PC-9 (cell line): ENCODE measurements at places on chromosomes 6 and 20.

- H3K4me1 ChIP-seq: no peaks in the 10 kb centered on the region
- no peak overlapping the region for H3K4me3 ChIP-seq
- no peaks in the 10 kb centered on the region; the same call in 1 of the 2 replicates for H3K27me3 ChIP-seq
- no peak overlapping the region for H3K27ac ChIP-seq
- H3K36me3 ChIP-seq: no peaks in the 10 kb centered on the region
- DNase-seq: no peak
Measured at GRCh38 chr6:162612613-162613012, 115.0 kb downstream of the PRKN start.

GRCh38 chr6:129368970-129369369, 341.0 kb downstream of the ARHGAP18 start:
- H3K4me3 ChIP-seq: no peak overlapping the region
- H3K4me1 ChIP-seq: peaks cover 6% of the 10 kb centered on the region
- H3K36me3 ChIP-seq: no peaks in the 10 kb centered on the region
- H3K27me3 ChIP-seq: no peaks in the 10 kb centered on the region

- no peak for DNase-seq
- H3K27me3 ChIP-seq: no peaks in the 10 kb centered on the region
- H3K4me3 ChIP-seq: no peak overlapping the region
- no peak overlapping the region for H3K27ac ChIP-seq
- H3K36me3 ChIP-seq: no peaks in the 10 kb centered on the region
Measured at GRCh38 chr20:14959506-14960475, 622.4 kb upstream of the FLRT3 start.

- no peaks in the 10 kb centered on the region for H3K36me3 ChIP-seq
- peak overlapping the region; percentile 58 for H3K27ac ChIP-seq
- H3K27me3 ChIP-seq: no peaks in the 10 kb centered on the region
- H3K4me3 ChIP-seq: no peak overlapping the region
Measured at GRCh38 chr6:2503816-2504494, 246.8 kb downstream of the MYLK4 start.

- no peaks in the 10 kb centered on the region for H3K4me1 ChIP-seq
- H3K36me3 ChIP-seq: no peaks in the 10 kb centered on the region
- no peak overlapping the region for H3K4me3 ChIP-seq
- H3K27ac ChIP-seq: no peak overlapping the region
Measured at GRCh38 chr6:19824058-19824807, 12.9 kb upstream of the ID4 start.

DNA sequence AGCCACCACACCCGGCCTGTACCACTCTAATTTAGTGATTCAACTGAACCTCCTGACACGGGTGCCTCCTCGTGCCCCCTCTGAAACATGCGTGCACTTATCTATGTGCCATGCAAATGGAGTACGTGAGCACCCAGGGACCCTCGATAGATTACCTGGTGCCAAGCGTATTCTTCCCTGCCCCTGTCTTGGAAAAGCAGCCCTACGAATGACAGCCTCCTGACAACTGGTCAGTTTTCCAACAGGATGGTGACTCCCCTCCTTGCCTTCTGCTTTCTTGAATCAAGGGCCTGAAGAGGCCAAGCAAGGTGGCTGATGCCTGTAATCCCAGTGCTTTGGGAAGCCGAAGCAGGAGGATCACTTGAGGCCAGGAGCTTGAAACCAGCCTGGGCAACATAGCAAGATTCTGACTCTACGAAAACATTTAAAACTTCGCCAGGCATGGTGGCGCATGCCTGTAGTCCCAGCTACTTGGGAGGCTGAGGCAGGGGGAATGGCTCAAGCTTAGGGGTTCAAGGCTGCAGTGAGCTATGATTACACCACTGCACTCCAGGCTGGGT, 25.4 kb upstream of the SYNJ2 start:
- no peak overlapping the region for H3K4me3 ChIP-seq
- no peaks in the 10 kb centered on the region for H3K27me3 ChIP-seq
- H3K4me1 ChIP-seq: no peaks in the 10 kb centered on the region
- no peak for DNase-seq

DNA sequence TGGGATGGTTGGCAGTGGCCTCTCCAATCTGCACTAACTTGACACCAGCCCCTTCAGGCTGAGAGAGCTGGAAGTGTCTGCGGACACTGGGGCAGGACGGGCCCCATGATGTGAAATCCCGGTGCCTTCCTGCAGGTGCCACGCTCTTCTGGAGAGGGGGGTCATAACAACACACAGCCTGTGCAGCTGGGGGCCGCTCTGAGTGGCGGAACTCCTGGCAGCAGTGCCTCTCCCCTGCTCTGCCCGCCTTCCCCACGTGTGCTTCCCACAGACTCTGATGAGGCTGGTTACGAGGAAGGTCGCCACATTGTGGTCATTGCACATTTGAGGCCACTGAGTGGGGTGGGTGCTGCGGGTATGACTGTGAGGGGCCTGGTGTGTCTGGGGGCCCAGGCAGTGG, 145.2 kb downstream of the DTNBP1 start:
- H3K27ac ChIP-seq: no peak overlapping the region
- H3K27me3 ChIP-seq: no peaks in the 10 kb centered on the region
- no peak for DNase-seq
- H3K4me3 ChIP-seq: no peak overlapping the region
- no peaks in the 10 kb centered on the region for H3K4me1 ChIP-seq

DNA sequence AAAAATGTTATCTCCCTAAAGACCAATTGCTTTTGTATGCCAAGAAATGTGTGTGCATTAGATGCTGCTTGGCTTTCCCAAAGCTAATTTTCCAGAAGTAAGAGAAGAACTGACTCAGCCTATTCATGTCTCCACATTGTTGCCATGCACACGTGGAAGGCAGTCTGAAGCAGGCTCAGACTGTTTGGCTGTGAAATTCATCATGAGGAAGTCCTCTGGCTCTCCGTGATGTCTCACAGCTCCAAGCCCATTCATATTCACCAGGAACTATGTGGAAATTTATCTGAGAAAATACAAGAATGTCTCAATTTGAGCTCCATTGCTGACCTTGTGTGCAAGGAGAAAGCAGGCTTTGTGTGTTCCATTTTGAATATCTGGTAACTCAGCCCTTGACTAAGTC, 1022.2 kb upstream of the GJE1 start:
- 0 out of 2 replicates have a peak, but pooled peaks cover 6% of the 10 kb centered on the region for H3K4me1 ChIP-seq
- no peak overlapping the region for H3K27ac ChIP-seq
- no peak overlapping the region for H3K4me3 ChIP-seq
- no peak for DNase-seq
- no peaks in the 10 kb centered on the region for H3K27me3 ChIP-seq

DNA sequence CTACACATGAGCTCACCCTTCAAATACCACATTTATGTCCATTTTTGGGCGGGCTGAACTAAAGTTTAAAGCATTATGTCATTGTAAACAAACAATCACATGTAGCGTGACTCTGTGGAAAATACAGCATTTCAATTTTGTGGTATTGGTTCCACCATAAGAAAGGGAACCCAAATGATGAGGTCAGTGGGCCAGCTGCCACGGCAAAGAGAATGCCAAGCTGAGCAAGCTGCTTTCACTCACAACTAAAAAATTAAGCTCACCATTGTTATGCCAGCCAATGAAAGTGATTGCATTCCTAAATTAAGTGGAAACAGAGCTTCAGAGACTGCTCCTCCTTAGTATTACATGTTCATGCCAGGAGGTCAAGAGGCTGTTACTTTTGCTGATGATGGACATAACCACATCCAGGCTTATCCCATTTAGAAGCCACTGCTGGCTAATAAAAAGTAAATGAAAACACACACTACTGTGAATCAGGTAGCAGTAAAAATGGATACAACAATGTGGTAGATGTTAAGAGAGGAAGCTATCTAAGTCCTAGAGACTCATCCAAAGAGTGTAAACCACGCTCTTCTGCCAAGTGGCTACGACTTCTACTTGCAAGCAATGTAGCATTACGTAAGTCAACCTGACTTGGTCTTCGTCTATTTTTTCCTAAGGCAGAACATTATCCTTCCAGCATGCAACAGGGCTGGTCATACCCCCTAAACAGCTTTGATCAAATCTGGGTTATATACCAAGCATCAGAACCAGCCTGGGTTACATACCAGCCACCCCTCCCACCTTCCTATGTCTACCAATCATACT, 164.8 kb downstream of the BACH2 start:
- H3K27ac ChIP-seq: no peak overlapping the region
- no peak overlapping the region for H3K4me3 ChIP-seq
- no peak for DNase-seq
- no peaks in the 10 kb centered on the region for H3K27me3 ChIP-seq
- no peaks in the 10 kb centered on the region for H3K4me1 ChIP-seq

- H3K27ac ChIP-seq: no peak overlapping the region
- no peaks in the 10 kb centered on the region for H3K27me3 ChIP-seq
- no peak overlapping the region for H3K4me3 ChIP-seq
- H3K36me3 ChIP-seq: no peaks in the 10 kb centered on the region
- H3K4me1 ChIP-seq: peaks cover 29% of the 10 kb centered on the region
- no peak for DNase-seq
Measured at GRCh38 chr20:45283551-45284057, 23.0 kb upstream of the RBPJL start.

DNA sequence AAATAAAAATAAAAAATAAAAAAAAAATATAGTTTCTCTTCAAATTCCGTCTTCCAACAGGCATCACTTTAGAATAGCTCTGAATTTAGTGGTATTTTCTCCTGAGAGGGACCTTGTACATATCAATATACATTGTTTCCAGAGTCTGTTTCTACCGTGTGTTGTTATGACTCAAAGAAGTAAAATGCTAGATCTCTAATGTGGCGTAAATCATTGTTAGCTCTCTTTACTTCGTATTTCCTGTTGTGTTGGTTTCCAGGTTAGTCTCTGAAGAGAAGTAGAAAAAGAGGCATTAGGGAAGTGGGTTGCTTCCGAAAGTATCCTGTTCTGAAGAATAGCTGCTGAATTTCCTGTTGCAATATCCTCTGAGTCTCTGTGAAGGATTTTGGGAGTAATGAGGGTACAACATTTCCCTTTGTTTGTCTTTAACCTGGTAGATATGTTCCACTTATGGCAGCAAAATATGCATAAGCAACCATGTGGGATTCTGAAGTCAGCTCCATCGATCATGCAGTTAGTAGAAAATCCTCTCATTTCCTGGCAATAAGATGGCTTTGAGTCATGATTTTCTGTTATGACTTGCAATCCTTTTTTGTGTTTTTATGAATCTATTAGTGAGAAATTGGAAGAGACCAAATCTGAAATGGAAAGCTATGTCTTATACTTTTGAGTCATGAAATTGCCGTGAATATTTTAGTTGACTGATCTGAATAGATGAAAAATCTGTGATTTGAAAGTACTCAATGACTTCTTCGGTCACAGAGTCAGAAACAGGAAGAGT, 42.0 kb upstream of the MCHR2 start:
- H3K27ac ChIP-seq: no peak overlapping the region
- H3K4me3 ChIP-seq: no peak overlapping the region
- no peaks in the 10 kb centered on the region for H3K4me1 ChIP-seq
- peak; percentile 53 for DNase-seq
- H3K27me3 ChIP-seq: no peaks in the 10 kb centered on the region

GRCh38 chr6:134706806-134707205, 243.1 kb downstream of the ALDH8A1 start:
- no peaks in the 10 kb centered on the region for H3K36me3 ChIP-seq
- H3K27me3 ChIP-seq: no peaks in the 10 kb centered on the region
- no peak overlapping the region for H3K4me3 ChIP-seq
- DNase-seq: no peak

DNA sequence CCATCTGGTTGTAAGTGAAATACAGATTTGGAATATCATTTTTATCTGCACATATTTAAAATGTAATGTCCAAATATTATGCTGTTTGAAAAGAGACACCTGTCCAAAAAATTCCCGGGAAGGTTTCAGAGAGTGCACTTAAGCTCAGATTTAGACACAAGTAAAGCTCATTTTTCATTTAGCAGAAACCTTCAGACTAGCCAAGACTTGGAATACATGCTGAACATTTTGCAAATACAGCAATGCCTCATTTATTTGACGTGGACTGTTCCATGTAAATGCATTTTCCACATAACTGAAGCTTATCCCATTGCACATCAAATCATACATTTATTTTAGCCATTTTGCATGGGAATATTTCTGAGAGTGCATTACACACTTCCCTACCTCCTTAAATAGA, 280.7 kb downstream of the ZNF217 start:
- H3K27ac ChIP-seq: no peak overlapping the region
- H3K27me3 ChIP-seq: peaks cover 72% of the 10 kb centered on the region
- no peaks in the 10 kb centered on the region for H3K36me3 ChIP-seq
- no peak overlapping the region for H3K4me3 ChIP-seq
- DNase-seq: peak; percentile 16

- H3K27me3 ChIP-seq: no peaks in the 10 kb centered on the region
- peaks cover 57% of the 10 kb centered on the region for H3K4me1 ChIP-seq
- no peak for DNase-seq
- peak overlapping the region; percentile 73; the same call in 1 of the 2 replicates for H3K27ac ChIP-seq
- no peak overlapping the region for H3K4me3 ChIP-seq
- no peaks in the 10 kb centered on the region for H3K36me3 ChIP-seq
Measured at GRCh38 chr20:63546256-63546955, 1.1 kb downstream of the SRMS start.

GRCh38 chr20:61134296-61135030, 117.6 kb upstream of the CDH4 start:
- H3K4me1 ChIP-seq: no peaks in the 10 kb centered on the region
- H3K36me3 ChIP-seq: no peaks in the 10 kb centered on the region
- DNase-seq: no peak
- peaks cover 100% of the 10 kb centered on the region for H3K27me3 ChIP-seq

DNA sequence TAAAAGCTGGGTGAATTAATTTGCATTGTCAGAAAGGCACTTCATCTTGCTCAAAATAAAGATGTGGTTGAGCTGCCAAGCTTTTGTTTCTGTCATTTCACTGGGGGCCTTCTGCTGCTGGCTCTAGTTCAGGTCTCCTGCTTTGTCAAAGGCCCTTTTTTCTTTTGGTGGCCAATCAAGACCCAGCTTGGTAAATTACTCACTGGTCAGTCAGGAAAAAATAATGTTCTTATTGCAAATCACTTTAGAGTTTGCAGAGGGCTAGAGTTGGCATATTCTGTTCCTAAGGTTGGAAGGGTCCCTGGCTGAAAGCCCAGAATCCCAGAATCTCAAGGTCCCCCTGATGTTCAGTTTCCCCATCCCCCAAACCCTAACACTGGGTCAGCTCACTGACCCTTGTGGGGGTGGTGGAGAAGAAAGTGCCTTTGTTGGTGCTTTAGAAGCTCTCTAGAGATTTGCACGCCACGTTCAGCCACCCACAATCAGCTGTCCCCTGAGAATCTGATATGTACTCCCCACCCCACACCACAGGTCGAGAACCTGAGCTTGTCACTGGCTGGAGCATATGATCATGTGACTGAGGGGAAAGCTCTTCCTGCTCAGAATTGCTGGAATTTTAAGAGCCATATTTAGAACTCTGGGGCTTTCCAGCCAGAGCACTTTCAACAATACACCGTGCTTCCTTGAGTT, 21.7 kb upstream of the BNIP5 start:
- H3K4me3 ChIP-seq: no peak overlapping the region
- H3K36me3 ChIP-seq: no peaks in the 10 kb centered on the region
- peaks cover 11% of the 10 kb centered on the region; the same call in 1 of the 2 replicates for H3K4me1 ChIP-seq
- no peak overlapping the region for H3K27ac ChIP-seq
- no peak for DNase-seq
